RWPE1 (cell line): ENCODE measurements at places on chromosomes 7 and 10.

DNA sequence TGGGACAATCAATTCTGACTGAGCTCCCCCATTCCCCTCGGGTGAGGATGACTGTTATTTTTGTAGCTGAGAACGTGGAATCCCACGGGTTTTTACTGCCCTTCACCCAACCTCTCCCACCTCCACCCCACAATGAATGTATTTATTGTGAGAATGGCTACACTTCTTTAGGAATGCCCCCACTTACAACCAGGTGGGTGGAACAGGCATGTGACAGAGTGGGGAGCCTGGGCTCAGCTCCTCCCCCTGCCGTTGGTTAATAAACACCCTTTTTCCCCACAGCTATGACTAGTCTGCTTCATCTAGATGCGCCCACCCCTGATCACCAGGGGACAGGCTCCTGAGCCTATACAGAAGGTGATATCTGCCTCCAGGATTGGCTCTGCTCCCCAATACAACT lies 2.0 kb downstream of the MRPL43 start:
- no peak for DNase-seq

DNA sequence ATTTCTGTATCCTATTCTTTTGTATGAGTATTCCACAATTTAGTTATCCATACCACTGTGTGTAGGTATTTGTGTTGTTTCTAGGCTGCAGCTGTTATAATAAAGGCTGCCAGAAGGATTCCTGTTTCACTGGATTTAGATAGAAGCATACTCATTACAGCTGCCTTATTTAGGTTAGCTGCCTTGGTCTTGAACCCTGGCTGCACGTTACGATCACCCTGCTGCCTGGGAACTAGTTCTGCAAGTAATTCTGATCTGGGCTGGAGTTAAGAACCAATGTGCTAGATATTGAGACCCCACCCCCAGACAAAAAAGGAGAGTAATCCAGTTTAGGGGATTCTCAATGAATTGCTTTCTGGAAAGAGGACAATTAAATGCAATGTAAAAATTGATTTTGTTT lies 43.1 kb downstream of the CCDC71L start:
- DNase-seq = no peak

DNA sequence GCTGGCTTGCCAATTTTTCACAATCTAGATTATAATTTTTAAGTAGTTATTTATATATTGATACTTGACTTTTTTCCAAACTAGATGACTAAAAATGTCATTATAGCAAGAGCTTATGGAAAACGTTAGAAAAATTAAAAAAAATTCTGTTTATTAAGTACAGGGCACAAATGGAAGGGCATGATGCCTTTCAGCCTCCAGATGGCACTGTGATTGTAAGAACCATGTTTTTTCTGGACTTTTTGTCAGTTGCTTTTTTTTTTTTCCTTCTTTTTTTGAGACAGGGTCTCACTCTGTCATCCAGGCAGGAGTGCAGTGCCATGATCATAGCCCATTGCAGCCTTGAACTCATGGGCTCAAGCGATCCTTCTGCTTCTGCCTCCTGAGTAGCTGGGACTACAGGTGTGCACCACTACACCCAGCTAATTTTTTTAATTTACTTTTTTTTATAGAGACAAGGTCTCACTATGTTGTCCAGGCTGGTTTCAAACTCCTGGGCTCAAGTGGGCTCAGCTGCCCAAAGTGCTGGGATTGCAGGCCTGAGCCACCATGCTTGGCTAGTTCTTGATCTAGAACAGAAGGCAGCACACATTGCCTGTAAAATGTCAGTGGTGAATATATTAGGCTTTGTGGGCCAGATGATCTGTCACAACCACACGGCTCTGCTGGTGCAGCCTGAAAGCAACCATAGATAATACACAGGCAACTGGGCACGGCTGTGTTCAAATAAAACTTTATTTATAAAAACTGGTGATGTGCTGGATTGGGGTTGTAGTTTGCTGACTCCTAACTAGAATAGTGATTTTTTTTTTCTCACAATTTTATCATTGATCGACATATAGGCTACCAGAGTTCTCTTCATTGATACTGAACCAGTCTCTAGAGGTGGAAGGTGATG lies 27.4 kb downstream of the UCMA start:
- no peak for DNase-seq

DNA sequence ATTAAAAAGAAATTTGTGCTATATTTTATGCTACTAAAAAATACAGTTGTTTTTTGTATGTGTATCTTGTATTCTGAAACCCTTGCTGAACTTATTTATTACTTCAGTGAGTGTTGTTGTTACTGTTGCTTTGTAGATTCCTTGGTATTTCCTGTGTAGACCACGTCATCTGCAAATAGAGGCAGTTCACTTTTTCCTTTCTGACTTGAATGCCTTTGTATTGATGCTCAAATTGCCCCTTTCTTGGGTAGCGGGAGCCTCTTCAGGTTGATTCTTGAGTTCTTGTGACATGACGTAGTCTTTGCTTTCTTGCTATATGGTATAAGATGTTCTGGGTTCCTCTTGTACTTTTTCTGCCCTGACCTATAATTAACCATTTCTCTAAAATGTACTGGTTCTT lies 504.1 kb downstream of the SDK1 start:
- DNase-seq = peak; percentile 28
